ENCODE measurements at places on chromosomes 12 and 14.

- no peak for DNase-seq
Measured at GRCh38 chr12:112496496-112496895, 77.7 kb downstream of the PTPN11 start.

DNA sequence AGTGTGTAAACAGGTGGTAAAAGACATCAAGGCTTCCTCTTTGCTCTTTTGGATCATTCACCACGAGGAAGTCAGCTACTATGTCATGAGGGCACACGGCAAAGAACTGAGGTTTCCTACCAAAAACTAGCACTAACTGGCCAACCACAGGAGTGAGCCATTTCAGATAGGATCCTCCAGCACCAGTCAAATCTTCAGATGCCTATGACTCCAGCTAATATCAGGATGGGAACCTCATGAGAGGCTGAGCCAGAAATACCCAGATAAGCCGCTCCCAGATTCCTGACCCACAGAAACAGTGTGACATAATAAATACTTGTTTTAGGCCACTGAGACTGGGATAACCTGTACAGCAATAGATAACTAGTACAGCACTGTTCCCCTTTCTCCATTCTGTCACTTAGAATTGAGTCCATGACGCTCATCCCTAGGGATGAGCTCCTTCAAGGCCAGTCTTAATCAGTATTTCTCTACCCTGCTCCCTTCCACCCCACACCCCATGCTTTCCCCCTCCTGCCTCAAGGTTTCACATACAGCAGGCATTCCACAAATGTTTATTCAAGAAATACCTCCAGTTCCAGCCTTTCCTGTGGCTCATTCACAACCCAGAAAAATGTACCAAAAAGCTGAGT, 68.4 kb downstream of the PPM1H start:
- DNase-seq, result no peak

DNA sequence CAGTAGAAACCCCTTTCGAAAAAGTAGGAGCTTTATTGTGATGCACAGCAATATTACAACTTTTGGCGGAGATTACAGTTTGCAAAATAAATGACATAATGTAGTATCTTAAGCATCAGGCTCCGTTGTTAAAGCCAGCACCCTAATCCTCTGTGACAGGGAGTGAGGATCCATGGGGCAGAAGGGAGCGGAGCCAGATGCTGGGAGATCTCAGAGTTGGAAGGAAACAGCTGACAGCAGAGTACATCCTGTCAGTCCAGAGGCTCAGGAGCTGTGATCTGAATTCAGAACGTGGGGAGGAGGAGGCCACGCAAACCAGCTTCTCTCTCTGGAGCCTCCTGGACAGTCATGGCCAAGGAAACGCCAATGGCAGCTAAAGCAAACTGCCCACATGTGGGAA, 55.7 kb downstream of the TMTC1 start:
- no peak for DNase-seq

DNA sequence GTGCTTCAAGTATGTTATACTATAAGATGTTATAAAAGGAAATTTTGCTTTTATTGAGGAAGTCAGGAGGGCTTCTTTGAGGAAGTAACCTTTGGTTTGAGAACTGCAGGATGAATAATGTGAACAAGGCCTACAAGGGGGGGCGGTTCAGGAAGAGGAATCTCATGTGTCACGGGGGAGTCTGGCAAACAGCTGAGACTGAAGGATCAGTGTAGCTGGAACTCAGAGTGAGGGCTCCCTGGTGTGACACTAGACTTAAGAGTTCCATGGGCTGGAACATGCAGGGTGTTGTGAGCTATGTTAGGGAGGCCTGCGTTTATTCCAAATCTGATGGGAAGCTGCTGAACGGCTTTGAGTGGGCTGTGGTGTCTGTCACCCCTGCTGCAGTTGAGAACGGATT, 62.3 kb downstream of the UNC79 start:
- DNase-seq, result no peak

DNA sequence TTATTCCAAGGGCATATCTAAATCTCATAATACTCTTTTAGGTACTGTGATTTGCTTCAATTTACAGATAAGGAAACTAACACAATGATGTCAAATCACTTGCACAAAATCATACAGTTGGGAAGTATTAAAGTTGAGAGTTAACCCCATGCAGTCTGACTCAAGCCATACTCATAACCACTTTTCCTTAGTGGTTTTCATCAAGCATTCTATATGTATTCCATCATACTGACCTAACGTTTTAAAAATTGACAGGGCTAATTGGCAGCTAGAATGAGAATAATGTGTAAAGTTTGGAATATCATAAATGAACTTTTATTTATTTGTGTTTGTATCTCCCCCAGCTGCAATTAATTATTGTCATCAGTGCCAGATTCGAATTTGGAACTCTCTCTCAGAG, 20.9 kb downstream of the PUS7L start:
- no peak for DNase-seq

All from keratinocyte (primary cell).